ENCODE measurements at places on chromosomes 5 and 9. TPM values are rescaled to one million over a fixed set of nuclear protein-coding genes. Genes with fewer than 3 reads are reported as not detected.

GRCh38 chr5:17227868-17228267 is 10.4 kb downstream of the BASP1 start:
- no peak for DNase-seq

- DNase-seq, result no peak
Observed at GRCh38 chr5:123873846-123874245, 361.9 kb downstream of the CSNK1G3 start.

DNA sequence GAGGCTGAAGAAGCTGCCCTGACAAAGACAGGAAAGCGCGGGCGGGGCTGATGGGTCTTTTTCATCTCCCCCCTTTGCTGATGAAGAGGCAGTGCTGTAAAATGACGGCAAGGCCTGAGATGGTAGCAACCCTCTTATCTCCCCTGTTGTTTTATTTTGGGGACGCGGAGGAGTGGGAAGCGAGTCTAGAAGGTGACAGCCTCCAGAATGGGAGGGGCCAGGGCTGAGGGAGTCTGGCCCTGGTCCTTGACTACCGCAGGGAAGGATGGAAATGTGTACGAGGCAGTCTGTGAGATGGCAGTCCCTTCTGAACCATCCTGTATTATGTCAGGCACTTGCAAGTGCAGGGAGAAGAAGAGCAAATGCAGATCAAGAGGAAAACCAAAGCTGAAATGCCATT is 46.1 kb upstream of the TCERG1 start:
- DNase-seq, result no peak

- DNase-seq, result no peak
Observed at GRCh38 chr9:96242811-96243210, 59.2 kb downstream of the HSD17B3 start.

DNA sequence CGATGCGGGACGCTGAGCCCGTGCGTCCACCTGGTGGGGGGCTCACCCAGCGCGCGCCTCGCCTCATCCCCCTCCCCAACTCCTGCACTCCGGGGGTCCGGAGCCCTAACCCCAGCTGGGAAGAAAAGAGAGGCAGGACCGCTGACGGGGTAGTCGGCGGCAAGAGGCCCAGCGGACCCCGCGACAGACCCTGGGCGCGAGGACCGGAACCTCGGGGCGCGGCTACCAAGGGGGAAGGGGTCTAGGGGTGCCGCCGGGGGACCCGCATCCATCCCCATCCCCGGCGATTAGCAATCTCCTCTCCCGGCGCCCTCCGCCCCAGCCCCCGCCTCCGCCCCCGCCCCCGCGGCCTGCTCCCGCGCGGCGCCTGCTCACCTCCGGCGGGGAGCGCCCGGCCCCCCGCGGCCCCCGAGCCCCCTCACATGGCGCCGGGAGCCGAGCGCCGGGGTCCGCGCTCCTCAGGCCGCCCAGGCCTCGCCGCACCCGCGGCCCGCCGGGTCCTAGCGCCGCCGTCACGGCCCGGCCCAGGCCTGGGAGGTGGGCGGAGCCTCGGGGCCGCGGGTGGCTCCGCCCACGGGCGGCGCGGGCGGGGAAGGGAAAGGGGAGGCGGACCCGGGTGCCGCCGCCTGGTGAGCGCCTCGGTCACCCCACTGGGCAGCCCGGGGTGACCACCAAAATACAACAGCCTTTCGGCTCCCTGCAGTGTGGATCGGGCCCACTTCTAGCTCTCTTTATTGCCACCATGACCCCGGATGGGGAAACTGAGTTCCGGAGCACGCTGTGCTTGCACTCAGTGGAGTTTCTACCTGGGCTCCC is at the start of gene ST6GALNAC6:
ST6GALNAC6 (minus strand) TSS at position 476 of the 816 bp plus-strand sequence. CDS start 1,622 bp downstream, outside the sequence.
- no peak for DNase-seq

- no peak for DNase-seq
Observed at GRCh38 chr5:174750711-174751110, 26.3 kb downstream of the MSX2 start.

DNA sequence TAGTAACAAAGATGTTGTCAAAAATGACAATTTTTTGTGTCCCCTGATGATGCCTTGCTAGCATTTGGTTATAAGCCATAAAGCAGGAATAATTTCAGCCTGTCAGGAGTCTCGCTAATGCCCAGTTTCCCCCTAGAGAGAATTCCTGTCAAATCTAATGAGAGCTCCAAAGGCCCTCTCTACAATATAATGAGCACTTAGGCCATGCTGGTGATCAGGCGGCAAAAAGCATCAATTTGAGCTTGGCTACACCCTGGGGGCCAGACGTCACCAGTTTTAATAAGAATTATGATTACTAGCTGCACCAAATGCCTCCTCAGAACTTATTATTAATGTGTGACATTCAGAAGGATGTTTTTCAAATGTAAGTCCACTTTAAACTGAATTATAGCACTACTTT is 6.1 kb downstream of the TLE1 start:
- DNase-seq, result no peak

DNA sequence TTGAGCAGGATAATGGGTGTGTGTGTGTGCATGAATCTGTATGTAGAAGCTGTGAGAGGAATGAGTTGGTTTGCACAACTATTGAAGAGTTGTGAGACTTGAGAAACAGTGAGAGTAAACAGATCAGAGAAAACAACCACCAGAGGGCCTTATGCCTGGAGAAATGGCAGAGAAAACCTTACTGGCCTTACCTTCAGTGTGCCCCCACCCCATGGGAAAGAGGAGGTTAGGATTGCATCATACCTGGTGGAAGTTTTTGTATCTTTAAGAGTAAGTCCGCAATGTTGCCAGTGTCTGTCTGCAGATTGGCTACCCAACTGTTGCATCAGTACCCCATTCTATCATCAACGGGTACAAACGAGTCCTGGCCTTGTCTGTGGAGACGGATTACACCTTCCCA is 1909.4 kb upstream of the WWC1 start:
- no peak for DNase-seq

CTNND2 gene
- 2.7 TPM for polyA plus RNA-seq

- no peak for DNase-seq
Observed at GRCh38 chr5:124740071-124740470, 6.4 kb downstream of the ZNF608 start.

GRCh38 chr5:159403906-159404681 is 73.8 kb upstream of the IL12B start:
- no peak for DNase-seq

- no peak for DNase-seq
Observed at GRCh38 chr9:132937463-132937901, 6.9 kb downstream of the TSC1 start.

TAS2R1 gene
- polyA plus RNA-seq, result not detected

DNA sequence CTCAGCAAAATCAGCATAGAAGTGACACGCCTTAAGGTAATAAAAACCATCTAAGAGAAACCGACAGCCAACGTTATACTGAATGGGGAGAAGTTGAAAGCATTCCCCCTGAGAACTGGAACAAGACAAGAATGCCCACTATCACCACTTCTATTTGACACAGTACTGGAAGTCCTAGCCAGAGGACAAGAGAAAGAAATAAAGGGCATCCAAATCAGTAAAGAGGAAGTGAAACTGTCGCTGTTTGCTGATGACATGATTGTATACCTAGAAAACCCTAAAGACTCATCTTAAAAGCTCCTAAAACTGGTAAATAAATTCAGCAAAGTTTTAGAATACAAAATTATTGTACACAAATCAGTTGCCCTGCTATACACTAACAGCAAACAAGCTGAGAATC is 393.3 kb downstream of the KIF4B start:
- DNase-seq, result no peak

DNA sequence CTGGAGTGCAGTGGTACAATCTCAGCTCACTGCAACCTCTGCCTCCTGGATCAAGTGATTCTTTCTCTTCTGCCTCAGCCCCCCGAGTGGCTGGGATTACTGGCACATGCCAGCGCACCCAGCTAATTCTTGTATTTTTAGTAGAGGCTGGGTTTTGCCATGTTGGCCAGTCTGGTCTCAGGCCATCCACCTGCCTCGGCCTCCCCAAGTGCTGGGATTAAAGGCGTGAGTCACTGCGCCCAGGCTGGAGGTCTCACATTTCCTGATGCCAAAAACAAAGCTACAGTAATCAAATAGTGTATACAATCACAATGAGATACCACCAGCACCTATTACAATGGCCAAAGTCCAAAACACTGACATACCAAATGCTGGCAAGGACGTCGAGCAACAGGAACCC is 51.1 kb downstream of the TTLL11 start:
- DNase-seq, result no peak

DNA sequence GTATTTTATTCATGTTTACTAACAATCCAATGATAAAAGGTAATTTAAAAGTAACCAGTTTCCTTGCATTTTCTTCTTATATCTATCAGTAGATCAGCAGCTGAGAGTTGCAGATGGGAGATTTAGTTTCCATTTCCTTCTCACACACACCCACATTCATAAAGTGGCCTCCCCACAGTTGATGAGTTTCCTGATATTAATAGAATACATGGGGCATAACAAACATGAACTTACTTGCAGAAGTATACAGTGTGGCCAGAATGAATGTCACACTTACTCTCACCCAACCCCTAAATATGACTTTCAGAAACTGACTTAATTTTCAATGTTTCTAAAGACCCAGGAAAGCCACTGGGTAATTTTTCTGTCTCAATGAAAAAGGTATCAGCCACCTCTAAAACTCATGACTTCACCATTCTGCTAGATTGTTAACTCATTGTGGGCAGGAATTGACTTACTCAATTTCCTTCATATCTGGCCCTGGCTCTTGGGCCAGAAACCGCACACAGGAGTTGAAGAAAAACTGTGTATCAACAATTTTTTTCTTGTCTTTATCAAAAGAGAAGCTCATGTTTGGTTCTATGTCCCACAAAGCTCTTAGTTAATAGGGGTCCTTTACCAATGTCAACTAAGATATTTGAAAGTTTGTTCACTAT is 63.5 kb upstream of the OSMR start:
- DNase-seq, result no peak

GRCh38 chr9:135763716-135764446 is 61.9 kb downstream of the KCNT1 start:
- DNase-seq, result no peak

DNA sequence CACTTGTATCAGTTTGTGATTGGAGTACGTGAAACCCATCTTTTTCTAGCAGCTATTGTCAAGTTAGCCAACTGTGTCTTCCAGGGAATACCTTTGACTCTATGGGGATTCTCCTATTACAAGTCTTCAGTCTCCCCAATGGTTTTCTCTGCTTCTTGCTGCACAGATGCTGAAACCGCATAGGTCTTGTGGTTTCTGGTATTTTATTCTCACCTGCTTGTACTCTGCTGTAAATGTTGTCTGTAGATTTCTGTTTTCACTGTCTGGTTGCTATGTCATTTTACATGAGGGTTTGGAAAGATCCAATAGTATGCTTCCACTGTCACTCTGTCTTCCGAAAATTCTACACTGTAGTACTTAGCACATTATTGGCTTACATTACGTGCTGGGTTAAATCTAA is 1196.9 kb upstream of the C9orf72 start:
- DNase-seq, result no peak

- DNase-seq, result no peak
Observed at GRCh38 chr5:39631958-39632357, 207.2 kb upstream of the DAB2 start.

GRCh38 chr5:138438724-138439476 is at the start of gene REEP2:
TSS of gene REEP2 (plus strand) at chr5:138439057. CDS start at chr5:138439209, 152 bp downstream.
- no peak for DNase-seq

GRCh38 chr5:142115937-142116614 is 7.5 kb downstream of the NDFIP1 start:
- no peak for DNase-seq

DNA sequence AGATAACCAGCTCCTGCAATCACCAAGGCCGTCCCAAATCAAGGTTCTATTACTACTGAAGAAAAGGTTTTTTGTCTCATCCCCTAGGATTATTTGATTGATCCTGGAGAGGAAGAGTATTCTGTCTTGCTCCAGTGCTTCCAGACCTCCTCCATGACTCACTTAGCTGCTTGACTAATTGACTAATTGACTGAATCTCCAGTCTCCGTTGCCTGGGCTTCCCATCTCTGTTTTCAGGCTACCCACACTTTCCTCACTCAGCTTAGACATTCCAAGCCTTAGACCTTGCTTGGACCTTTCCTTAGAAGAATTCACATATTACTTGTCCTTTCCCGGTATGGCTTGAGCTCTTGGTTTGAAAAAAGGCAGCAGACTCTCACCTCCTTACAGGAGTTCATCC is 60.6 kb downstream of the FRMD3 start:
- no peak for DNase-seq

DNA sequence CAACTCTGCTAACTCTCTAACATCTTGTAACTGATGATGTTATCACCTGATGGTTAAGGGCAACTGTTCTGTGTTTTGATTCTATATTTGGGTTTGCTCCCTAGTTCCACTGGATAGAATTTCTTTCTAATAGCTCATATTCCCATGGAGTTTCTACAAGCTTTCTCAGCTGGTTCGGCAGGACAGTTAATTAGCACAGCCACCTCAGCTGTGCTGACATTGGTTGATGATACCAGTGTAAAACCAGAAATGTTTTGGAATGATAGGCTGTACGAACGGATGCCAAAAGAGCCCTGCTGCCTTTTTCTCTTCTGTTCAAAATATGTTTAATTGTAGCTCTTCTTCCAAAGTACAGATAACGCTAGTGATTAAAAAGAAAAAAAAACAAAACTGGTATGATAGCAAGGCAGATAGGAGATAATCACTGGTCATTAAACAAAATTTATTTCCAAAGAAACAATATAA is 440.5 kb upstream of the ZNF608 start:
- no peak for DNase-seq
